HFFc6 (cell line): ENCODE measurements at places on chromosomes 5 and 9.

- DNase-seq: no peak
Measured at GRCh38 chr9:78218890-78219289, 17.0 kb upstream of the CEP78 start.

- peak; percentile 71 for DNase-seq
Measured at GRCh38 chr5:149060325-149060724, 2.5 kb downstream of the SH3TC2 start.

DNA sequence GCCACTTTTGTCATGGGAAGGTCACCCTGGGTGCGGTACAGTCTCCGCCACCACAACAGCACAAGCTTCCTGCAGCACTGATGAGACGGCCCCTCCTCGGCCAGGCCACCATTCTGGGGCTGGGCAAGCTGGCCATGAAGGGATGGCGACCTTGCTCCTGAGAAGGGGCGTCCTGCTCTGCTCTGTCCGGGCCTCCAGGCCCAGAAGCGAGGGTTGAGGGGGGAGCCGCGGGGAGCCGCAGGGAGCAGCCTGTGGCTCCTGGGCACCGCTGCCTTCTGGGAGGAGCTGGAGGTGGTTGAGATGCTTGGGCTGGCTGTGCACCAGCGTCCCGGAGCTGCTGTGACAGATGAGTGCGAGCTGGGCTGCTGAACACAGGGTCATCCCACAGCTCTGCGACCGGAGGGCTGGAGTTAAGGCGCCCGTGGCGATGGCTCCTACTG, 84.3 kb upstream of the RAPGEF1 start:
- DNase-seq: no peak

GRCh38 chr9:9002826-9003583, 1203.4 kb upstream of the DMAC1 start:
- no peak for DNase-seq

DNA sequence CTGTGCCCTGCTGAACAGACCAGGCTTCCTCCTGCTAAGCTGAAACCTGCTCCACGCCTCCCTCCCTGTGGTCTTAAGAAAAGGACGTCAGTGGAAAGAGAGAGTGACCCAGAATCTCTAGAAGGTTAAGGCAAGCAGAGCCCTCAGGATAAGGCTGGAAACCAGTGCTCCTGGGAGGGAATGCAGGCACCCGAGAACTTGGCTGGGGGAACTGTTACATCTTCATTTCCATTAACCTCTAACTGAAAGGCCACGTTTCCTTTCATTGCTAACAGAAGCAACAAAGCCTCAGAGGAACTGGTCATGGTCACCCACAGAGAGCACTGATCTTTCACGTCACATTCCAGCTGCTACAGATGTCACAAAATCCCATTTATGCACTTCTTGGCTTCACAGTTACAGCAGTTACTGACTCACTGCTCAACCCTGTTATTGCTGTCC, 26.1 kb upstream of the AKNA start:
- DNase-seq: peak; percentile 54

GRCh38 chr5:175103746-175104145, 340.2 kb downstream of the DRD1 start:
- DNase-seq: no peak

DNA sequence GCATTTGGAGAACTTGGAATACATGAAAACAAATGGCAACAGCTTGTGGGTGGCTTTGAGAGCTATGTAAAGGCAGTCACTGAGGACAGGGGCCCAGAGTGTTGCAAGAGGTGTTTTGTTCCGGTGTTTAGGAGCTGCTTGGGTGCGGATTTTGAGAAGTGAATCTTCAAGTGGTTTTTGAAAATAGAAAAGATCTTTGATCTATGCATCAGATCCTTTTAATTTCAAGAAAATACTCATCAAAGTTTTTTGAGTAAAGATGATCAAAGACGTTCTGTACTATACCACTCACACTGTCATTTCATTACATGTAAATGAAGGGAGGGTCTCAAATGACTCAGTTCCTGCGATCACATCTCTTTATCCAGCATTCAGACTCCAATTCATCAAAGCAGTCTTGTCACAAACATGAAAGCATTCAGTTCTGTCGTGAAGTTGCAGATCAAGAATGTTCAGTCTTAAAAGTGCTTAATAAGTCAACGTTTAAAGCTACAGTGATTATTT, 112.5 kb downstream of the WDR41 start:
- DNase-seq: no peak

- DNase-seq: no peak
Measured at GRCh38 chr5:66789434-66789833, 193.2 kb downstream of the MAST4 start.

GRCh38 chr9:92603990-92604389, 65.9 kb downstream of the IPPK start:
- DNase-seq: no peak

DNA sequence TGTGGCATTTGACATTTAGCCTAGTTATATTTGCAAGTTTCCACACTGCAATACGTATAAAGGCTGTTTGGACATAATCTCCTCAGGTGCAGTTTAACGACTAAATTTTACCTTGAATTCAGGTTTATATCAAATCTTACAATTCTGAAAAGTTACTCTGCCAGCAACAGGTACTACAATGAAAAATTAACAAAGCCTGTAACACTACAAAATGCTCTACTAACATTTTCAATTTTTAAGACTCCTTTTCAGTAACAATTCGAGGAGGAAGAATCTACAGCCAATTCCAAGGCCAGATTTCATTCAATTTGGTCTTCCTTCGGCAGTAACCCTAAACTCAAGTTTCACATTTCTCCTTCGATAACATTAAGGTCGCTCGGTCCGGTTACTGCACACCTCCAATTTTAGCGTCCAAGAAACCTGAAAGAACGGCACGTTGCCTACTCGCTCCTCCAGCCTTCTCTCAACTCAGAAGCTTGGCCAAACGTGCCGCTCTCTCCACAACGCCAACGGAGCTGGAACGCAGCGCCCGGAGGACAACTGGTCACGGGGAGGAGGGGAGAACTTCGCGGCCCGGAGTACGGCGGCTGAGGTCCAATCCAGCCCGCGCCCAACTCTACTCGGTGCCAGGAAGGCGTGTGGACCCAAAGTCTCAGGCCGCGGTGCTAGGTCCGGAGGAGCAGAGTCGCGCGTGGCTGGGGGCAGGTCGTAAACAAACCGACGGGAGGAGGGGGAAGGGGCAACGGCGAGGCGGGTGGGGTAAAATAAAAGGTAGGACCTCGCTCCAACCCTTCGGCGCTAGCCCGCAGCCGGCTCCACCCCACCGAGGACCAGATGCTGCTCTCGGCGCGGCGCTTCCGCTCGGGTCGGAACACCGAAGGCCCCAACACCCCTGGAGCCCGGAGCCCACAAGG, 681 bp downstream of the FNIP1 start:
- DNase-seq: peak; percentile 61

DNA sequence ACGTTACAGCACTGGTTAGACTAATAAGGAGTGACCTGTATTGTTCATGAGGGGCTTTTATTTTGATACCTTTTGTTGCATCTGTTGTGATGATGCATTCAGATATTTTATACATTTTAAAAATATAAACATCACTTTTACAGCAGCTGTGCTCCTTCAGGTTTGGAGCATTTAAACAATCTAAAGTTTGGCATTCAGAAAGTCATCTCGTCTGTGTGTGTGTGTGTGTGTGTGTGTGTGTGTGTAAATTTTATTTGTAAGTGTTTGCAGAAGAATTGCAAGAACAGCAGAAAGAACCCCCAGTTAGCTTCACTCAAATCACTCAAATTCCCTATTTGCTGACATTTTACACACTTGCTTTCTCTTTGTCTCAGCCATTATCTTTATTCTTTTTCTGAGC, 87.4 kb downstream of the ERCC6L2 start:
- no peak for DNase-seq

GRCh38 chr9:1875921-1876448, 139.2 kb upstream of the SMARCA2 start:
- DNase-seq: no peak

DNA sequence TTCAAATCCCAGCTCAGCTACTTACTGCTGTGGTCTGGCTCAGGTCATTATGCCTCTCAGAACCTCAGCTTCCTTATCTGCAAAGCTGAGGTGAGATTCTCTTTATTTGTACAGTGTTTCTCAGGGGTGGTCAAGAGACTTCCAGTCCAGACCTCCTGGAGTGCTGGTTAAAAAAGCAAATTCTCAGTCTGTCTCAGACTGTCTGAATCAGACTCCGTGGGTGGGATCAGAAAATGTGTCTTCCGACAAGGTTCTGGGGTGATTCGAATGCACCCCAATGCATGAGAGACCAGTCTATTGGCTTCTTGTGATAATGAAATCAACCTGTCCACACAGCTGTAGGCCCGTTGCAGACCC, 137.7 kb upstream of the SMIM23 start:
- DNase-seq: no peak

GRCh38 chr9:93066978-93067603, 8.6 kb downstream of the SUSD3 start:
- DNase-seq: no peak

DNA sequence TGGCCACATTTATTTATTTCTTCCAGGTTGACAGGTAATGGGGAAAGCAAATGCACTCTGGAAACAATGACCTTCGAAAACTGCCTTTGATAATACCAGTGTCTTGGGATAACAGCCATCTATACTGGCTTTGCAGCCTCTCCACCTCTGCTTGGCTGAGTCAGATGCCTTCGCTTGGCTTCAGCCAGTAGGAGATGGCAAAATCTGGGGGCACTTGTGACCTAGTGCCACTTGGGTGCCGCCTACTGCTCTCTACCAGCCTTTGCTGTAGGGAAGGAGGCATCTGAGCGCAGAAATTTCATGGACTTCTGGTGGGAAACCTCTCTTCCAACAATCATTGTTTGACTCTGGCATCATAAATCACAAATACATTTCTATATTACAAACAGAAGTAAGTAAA, 21.8 kb downstream of the FYB1 start:
- no peak for DNase-seq

DNA sequence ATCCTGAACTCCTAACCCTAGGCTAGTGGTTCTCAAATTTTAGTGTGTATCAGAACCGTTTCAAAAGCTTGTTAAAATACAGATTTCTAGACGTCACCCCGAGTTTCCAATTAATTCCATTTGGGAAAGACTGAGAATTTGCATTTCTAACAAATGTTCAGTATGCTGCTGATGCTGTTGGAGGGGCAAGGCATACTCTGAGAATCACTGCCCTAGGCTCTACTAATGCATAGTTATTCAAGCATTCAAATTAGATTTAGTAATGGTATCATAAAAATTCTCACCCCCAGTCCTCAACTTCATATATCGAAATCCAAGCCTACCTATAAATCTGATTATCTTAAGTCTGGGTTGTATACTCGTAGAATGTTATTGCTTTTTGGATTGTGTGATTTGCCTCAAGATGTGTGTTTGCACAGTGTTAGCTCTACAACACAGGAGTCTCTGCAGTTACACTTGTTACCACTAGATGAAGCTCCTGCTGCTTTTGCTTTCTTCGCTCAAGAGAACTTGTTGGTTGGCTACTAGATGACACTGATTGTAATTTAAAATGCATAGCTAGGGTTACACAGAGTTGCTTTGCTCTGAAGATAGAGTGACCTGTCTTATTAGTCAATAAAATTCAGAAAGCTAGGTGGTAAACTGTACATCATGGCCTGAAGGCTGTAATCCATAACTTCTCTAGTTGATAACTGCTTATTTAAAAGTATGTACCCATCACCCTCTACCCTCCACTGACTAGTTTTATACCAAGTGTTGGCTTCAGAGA, 7.5 kb upstream of the ERAP2 start:
- DNase-seq: peak; percentile 72

GRCh38 chr9:70614786-70615463, 200.5 kb upstream of the KLF9 start:
- DNase-seq: no peak

GRCh38 chr5:125200866-125201373, 454.5 kb upstream of the ZNF608 start:
- no peak for DNase-seq

DNA sequence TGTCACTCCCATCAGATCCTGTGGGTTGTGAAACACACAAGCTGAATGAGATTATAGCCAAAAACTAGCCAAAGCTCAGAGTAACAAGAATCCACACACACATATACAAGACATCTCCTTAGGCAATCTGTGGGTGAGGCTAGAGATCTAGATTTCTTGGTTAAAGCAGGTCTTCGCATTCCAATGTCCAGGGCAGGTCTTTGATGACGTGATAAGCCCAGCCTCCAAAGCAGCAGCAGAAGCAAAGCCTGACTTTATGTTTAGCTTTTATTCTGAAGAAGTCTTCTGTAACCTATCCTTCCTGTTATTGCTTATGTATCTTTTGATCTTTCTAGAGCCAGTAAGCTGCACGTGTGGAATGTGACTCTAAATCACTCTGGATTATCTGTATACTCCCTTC, 199.1 kb upstream of the SLC30A5 start:
- DNase-seq: no peak

DNA sequence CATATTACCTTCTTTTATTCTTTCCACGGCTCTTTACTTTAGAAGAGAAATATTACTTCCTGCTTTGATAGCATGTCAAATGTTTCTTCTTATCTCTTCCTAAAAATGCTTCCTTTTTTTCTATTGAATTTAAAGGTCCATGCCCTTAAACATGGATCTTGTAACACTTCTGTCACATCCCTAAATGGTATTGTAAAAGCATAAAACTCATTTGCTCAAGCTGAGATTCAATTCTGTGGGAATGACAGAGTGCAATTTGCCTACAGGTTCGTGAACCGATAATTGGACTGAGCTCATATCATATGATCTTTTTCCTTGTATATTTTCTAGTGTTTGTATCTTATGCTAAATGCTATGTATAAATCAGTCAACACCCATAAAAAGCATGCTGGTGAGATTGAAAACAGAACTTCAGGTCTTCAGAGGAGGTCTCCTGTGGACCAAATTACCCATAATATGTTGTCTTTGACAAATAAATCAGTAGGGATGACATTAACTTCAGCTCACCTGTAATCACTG, 429.3 kb downstream of the TMEM232 start:
- no peak for DNase-seq

GRCh38 chr5:117133198-117133597, 558.6 kb upstream of the SEMA6A start:
- DNase-seq: no peak

DNA sequence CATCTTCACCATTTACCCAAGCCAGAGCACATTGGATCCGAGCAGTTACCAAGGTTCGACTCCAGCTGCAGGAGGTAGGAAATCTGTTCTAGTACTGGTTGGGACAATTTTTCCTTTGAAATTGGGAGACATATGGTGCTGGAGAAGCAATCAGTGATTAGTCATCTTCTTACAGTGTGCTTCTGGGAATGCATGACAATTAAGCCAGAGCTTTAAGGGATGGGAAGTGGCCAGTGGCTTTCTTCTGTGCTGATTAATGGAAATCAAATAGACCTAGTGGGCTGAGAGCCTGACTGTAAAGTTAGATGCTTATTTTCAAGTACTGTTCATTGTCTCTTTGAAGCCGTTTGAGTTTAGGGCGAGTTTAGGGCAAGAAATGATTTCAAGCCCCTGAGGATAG, 152.1 kb downstream of the UNC13B start:
- DNase-seq: peak; percentile 47

GRCh38 chr5:154771383-154771901, 16.3 kb downstream of the LARP1 start:
- DNase-seq: peak; percentile 86

GRCh38 chr9:76677481-76678055, 86.7 kb upstream of the PCA3 start:
- DNase-seq: no peak

GRCh38 chr5:82421119-82421518, 143.0 kb upstream of the RPS23 start:
- peak; percentile 94 for DNase-seq
